ENCODE measurements at places on chromosomes 5 and 9.

DNA sequence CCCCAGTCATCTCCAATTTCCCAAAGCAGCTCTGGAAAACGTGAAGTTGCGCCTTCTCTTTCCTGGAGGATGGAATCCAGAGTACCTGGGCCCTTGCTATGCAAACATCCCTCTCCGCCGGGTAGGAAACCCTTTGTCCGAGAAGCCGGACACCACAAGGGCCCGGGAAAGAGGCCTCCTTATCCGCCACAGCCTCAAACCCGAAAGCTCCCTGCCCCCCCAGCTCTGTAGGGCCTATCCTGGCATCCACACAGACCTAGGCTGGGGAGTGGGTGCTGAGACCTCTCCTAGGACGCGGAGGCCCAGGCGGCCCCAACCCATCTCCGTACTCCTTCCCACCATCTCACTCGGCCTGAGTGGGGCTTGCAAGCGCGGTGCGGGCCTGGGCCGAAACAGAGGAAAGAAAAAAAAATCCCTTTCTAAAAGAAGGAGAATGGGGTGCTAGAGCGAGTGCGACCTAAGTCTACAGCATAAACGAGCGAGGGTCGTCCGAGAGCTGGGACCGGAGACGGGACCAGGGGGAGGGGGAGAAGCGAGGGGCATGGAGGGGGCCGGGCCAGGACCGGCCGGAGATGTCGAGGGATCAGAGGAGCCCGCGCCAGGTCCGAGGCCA is 624 bp downstream of the FBXW11 start:
- no peak for DNase-seq

GRCh38 chr9:38359689-38360385 is 32.7 kb upstream of the ALDH1B1 start:
- DNase-seq = no peak

- no peak for DNase-seq
These were observed 1.6 kb upstream of the ZFP62 start for GRCh38 chr5:180862645-180863044.

GRCh38 chr9:124078641-124079040 is 67.1 kb downstream of the LHX2 start:
- DNase-seq = no peak

- no peak for DNase-seq
These were observed 60.1 kb downstream of the OTULIN start for GRCh38 chr5:14724633-14725032.

GRCh38 chr9:130561056-130561455 is 18.3 kb upstream of the FUBP3 start:
- DNase-seq = no peak

DNA sequence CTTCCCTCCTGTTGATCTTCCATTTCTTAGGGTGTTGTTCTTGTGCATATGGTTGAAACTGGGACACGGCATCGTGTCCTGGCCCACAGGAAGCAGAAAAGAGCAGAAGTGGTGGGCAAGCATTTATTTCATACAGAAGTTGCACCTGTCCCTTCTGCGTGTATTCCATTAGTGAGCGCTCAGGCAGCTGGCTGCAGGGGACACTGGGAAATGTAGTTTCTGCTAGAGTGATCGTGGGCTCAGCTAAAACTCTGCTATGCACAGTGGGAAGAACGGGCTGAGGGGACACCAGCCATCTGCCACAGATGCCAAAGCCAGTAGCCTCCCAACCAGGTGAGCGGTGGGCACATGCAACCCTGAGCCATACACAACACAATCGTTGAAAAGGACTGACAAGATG is 57.4 kb upstream of the ASS1 start:
- DNase-seq = no peak

GRCh38 chr9:127778280-127779135 is at the start of gene SH2D3C:
SH2D3C (minus strand) TSS chr9:127778666; CDS start chr9:127778627, 39 bp downstream.
- DNase-seq = no peak

DNA sequence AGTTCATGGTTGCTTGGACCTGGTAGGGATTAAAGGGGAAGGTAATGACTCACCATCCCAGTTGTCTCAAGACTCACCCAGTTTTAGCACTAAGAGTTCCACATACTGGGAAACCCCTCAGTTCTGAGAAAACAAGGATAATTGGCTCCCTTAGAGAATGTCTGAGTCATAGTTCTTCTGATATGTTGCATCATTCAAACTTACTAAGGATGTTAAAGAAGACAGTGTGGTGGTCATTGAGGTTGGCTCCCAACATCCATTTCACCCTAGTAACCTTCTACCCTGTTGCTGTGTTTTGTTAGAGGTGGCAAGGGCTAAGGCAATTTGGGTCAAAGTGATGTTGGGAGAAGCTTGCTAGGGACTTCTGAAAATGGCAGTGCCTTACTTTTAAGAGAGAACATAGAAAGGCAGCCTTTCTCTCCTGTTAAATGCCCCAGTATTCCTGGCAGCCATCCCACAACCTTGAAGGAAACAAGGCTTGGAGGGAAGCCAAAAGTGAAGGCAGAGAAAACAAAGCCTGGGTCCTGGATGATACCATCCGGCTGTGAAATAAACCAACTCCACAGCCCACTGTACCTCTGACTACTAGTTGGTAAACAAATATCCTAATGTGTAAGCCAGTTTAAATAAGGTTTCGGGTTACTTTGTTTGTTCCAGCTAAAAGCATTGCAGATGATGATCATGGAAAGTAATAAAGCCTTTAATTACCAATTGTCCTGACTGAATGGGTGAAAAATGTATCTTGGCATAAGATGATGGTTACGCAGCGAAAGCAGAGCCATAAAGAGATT is 80.4 kb upstream of the ADAMTSL1 start:
- DNase-seq = no peak

- no peak for DNase-seq
These were observed 13.1 kb downstream of the PAPPA start for GRCh38 chr9:116166713-116167112.

- no peak for DNase-seq
These were observed 63.7 kb upstream of the FAM120A start for GRCh38 chr9:93387791-93388190.

GRCh38 chr5:157561110-157561509 is 14.5 kb downstream of the ADAM19 start:
- no peak for DNase-seq

GRCh38 chr5:177188775-177189174 is 55.2 kb downstream of the NSD1 start:
- no peak for DNase-seq

- no peak for DNase-seq
These were observed 49.5 kb downstream of the APBA1 start for GRCh38 chr9:69622676-69623075.

Measured in cortex of kidney (tissue), 1 donor.